Islet precursor cell (in vitro differentiated cells): ENCODE measurements at places on chromosomes 11 and 22.

- DNase-seq = no peak
Observed at GRCh38 chr11:3736816-3737215, 60.5 kb downstream of the NUP98 start.

GRCh38 chr11:9651899-9652748, 11.8 kb upstream of the SWAP70 start:
- DNase-seq = peak; percentile 59

GRCh38 chr11:128040603-128041002, 546.8 kb downstream of the ETS1 start:
- DNase-seq = no peak

DNA sequence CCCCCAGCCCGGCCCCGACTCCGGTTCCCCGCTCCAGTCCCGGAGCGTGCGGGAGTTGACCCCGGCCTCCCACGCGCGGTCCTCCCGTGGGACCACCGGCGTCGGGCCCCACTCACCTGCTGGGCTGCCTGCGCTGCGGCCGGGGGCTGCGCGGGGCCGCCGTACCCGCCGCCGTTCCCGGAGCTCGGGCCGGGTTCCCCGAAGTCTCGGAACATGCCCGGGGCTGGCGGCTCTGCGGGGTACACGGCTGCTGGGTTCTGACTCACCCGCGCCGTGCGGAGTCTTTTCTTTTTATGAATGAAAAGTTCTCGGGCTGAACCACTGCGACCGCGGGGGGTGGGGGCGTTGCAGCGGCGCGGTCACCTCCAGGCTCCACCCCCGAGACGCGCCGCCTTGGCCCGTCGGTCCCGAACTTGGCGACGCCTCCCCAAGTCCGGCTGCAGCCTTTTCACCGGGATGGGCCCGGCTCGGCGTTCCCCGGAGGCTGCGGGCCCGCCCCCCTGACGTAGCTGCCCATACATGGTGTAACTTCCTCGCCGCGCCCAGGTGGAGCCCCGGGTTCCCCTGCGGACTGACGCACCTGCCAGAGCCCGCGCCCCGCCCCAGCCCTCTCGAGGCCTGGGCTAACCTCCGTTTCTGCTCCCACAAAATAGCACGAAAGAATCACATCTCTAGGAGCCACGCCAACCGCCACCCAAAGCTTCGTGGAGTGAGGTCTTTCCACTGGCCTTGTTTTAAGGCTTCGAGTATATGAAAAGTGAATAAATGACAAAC, at the start of gene FOSL1:
Gene FOSL1, minus strand, starts transcription at position 264 of the 774 bp plus-strand sequence. Its CDS starts 49 bp downstream, at position 215.
- DNase-seq = peak; percentile 97

DNA sequence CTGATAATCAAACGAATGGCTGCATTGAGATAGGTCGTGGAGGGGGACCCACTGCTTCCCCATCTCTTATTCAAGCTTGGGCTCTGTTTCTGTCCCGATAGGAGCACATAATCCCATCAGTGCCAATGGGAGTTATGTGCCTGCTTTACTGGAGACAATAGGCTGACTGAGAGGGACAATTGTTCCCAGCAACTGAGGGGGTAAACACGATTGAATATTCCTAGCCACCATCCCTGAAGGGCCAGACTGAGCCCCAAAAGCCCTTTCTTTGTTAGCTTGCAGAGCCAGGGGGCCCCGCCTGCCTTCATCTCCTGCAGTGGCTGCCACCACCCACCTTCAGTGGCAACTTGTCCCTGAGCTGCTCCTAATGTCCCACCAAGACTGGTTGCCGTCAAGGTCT, 172.8 kb upstream of the NAV2 start:
- no peak for DNase-seq

DNA sequence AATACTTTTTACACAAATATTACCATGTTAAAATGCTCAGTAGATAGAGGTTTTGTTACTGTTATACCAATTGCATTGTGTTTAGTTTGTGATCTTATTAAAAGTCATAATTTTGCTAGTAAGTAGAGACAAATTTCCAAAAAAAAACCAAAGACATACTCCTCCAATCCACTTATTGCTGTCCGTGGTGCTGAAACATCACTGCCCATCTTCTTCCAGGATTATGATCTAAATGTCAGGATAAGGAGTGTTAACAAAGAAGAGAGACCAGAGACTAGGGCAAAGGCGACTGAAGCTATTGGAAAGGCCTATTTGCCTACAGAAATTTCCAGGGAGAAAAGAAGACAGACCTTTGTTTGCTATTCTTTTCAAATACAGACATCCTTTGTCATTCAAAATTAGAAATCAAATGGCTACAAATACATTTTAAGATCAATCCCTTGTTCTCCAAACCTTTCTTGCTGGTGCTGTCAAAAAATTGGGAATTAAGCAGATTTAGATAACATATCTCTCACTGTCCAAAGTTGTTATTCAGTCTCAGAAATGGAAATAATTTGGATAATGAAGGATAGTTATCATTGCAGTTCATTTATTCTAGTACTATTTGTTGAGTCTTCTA, 199.7 kb downstream of the C11orf91 start:
- no peak for DNase-seq

DNA sequence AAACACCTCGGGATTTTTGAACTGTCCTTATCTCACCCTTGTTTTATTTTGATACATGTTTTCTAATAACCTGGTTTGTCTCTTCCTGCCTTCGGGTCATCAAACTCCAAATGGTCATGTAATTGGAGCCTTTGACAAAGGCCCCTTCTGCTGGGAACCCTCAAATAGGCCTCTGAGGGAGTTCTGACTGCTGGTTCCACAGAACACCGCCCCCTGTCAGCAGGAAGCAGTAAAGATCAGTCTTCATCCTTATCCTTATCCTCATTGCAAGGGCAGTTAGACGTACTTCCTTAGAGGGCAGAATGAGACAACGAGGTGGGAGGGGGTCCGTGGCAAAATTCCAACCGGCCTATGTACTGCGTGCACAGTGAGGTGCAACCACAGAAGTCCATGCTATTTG, 12.1 kb downstream of the TRIM51 start:
- DNase-seq = no peak

DNA sequence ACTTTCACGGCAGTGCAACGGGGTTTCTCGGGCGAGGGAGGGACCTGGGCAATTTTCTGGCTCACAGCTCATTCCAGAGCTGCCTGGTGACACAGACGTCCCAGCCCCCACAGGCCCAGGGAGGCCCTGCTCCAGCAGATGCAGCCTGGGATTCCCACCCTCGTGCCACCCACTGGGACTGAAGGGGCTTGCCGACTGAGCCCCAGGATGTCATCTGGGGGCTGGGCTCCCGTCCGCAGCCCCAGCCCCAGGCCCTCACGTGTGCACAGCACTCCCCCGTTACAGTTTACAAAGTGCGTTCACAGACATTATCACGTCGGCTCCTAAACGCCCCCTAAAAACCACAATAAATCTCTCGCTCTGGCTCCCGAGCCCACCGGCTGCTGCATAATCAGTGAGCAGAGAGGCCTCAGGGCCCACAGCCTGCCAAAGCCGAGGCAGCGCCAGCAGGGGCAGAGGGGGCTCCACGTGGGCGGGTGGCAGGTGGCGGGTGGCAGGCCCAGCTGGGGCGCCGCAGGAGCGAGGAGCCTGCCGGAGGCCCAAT, 76.9 kb upstream of the TCF20 start:
- DNase-seq = peak; percentile 72

GRCh38 chr22:20298803-20299745, 20.8 kb downstream of the DGCR6L start:
- peak; percentile 93 for DNase-seq

- no peak for DNase-seq
Observed at GRCh38 chr11:235609-235996, 539 bp downstream of the SIRT3 start.

GRCh38 chr11:128417607-128418324, 169.6 kb downstream of the ETS1 start:
- DNase-seq = no peak

- DNase-seq = no peak
Observed at GRCh38 chr11:78472905-78473304, 55.3 kb upstream of the GAB2 start.

DNA sequence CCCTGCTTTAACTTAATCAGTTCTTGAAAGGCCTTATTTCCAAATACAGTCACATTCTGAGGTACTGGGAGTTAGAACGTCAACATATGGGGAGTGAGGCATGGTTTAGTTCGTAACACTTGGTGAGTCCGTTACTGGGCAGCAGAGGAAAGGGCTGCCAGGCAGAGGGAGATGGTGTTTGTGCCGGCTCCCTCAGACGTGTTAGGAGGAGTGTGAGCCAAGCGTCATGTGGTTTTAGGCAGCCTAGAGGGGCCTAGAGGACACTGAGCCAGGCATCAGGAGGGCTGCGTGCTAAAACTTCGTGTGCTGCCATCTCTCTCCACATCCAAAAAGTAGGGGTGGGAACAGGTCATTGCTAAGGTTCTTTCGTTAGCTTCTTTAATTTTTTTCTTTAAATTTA, 10.2 kb downstream of the BCR start:
- DNase-seq = no peak

DNA sequence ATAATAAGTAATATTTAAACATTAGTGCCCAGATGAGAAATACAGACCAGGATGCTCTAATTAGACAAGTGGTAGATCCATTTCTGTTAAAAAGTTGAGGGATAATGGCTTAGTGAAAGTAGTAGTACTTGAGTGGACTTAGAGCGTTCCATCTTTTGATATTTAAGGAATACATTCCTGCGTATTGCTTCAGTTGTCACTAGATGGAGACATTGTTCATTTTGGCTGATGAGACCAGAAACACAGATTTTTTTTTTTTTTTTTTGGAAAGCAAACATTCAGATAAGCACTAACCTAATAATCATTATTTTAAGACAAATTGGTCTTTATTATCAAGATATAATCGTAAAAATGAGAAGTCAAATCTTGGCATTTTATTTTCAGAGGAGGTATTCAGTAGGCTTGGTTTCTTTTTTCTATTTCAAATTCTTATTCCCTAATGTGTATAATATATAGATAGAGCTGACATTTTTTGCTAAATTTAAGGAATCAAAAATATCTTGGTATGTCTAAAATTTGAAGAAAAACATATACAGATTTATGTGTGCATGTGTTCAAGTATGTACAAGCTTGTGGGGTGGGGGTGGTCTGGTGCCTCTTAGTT, 92.9 kb downstream of the DYNC2H1 start:
- DNase-seq = no peak

- peak; percentile 87 for DNase-seq
Observed at GRCh38 chr11:102733232-102733875, 8.6 kb upstream of the MMP8 start.

DNA sequence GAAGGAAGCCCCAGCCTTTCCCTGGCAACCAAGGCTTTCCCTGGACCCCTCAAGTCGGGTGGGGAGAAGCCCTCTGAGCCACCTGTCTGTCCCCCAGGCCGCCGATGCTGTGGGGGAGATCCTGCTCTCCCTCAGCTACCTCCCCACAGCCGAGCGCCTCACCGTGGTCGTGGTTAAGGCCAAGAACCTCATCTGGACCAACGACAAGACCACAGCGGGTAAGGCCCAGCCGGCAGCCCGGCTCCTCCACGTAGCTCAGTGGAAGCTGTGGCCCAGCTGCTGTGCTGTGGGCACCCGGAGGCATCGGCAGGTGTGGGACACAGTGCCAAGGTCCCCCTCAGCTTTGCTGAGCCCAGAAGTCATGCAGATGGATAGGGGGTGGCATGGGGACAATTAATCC, 12.2 kb upstream of the RHOD start:
- DNase-seq = no peak

GRCh38 chr11:34745195-34745594, 124.3 kb downstream of the EHF start:
- DNase-seq = no peak

- no peak for DNase-seq
Observed at GRCh38 chr22:28967969-28968368, 84.6 kb downstream of the ZNRF3 start.

DNA sequence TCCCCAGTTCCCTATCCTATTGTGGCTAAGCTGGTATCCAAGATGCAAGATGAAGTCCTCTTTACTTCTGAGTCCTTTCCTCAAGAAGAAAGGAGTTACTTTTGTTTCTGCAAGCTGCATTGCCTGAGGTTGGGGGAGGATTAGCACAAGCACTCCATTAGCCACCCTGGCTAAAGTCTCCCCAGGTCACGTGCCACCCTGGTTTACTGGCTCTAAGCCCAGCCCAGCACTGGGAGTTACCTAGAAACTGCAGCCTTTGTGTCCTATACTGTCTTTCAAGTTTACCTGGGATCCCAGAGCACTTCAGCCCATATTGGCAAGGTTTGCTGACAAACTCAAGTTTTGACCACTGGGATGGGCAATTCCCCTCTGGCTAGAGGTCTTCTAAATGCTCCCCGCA, 78.4 kb upstream of the DBX1 start:
- DNase-seq = no peak

GRCh38 chr22:36182056-36182455, 19.6 kb downstream of the APOL4 start:
- DNase-seq = peak; percentile 12

DNA sequence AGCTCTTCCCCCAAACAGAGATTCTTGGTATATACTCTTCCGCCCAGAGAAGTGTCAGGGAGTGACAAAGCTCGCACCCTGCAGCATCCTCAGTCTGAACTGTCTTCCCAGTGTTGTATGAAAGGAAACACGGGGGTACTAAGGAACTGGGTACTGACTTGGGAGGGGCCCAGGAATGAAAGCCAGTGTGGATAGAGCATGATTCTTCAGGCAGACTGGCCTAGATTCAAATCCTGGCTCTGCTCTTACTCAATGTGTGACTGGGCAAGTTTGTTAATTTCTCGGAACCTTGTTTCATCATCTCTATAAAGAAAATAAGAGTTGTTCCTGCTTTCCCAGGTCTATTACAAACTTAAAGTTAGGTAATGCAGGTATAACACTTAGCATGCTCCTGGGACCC, 266.0 kb upstream of the NARS2 start:
- DNase-seq = no peak

DNA sequence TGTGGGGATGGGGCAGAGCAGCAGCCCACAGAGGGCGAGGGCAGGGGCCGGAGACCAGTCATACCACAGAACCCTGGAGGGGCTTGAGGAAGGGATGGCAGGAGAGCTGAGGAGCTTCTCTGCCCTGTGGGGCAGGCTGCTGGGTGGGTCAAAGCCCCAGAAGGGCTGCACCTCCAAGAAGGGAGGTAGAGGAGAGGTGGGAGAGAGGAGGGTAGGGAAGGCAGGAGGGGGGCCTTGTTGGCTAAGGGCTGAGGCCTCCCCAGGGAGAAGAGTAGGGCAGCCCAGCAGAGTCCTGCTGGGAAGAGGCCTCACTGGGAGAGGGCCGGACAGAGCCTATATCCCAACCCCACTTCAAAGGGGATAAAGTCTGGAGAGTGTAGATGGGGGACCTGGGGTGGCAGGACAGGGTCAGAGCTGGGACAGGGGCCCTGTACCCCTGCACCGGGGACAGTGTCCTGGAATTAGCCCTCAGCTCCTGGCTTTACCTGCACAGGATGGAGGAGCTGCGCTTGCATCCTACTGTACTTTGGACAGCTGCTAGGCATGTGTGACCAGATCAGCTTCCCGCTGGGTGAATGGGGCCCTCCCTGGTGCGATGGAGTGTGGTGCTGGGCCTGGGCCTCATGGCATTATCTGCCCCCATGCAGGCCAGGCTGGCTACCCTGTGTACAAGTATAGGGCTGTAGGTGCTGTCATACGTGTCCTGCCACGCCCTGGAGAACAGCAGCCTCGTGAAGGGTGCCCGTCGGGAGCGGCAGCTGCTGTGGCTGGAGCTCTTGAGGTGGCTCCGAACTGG, 7.3 kb downstream of the DGCR6L start:
- DNase-seq = peak; percentile 43

GRCh38 chr22:27370987-27371386, 430.6 kb downstream of the MN1 start:
- no peak for DNase-seq

GRCh38 chr22:23419171-23419570, 160.9 kb downstream of the IGLL1 start:
- peak; percentile 71 for DNase-seq

- DNase-seq = no peak
Observed at GRCh38 chr11:85619499-85619898, 7.6 kb downstream of the DLG2 start.

- DNase-seq = no peak
Observed at GRCh38 chr11:19817265-19817851, 104.7 kb downstream of the NAV2 start.
